ENCODE measurements at places on chromosomes 4 and X.

DNA sequence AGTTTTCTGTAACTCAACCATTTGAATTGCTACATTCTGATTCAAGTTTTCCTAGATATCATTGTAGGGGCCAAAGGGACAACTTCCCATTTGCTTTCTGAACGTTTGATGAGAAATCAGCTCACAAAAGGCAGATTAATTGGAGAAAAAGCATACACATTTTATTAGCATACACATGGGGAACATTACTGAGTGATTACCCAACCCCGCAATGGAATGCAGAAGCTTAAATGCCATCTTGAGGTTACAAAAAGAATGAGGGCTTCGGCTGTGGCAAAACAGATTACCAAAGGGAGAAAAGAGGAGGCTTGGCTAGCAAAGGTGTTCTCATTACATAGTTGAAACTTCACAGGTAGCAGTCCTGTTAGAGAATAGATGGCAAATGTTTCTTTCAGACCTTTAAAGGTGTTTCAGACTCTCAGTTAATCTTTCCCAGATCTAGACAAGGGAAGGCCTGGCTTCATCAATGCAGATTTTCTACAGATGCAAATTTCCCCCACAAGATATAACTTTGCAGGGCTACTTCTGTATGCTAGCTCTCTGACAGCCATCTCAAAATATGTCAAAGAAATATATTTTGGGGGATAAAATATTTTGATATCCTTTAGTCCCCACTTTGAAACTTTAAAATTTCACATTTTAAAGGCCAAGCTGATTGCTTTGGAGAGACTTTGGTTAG, 26.5 kb upstream of the HERC6 start:
- DNase-seq: no peak

GRCh38 chr4:1841201-1841886, 14.6 kb downstream of the LETM1 start:
- no peak for DNase-seq

- no peak for DNase-seq
Measured at GRCh38 chr4:180434131-180434895, 1808.9 kb upstream of the TENM3 start.

DNA sequence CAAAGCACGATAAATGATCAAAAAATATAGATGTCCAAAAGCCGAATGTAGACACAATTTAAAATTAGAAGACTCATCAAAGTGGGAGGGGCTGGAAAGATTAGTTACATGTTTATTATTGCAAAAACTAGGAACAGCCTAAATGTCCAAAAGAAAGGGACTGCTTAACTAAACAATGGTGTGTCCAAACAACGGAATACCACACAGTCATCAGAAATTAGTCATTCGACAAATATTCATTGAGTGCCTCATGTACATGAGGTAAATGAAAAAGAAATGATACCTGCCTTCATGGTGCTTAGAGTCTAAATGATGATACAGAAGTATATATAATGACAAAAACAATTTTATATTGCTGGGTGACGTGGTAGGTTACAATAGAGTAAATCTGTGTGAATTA, 139.7 kb downstream of the MAML3 start:
- no peak for DNase-seq

DNA sequence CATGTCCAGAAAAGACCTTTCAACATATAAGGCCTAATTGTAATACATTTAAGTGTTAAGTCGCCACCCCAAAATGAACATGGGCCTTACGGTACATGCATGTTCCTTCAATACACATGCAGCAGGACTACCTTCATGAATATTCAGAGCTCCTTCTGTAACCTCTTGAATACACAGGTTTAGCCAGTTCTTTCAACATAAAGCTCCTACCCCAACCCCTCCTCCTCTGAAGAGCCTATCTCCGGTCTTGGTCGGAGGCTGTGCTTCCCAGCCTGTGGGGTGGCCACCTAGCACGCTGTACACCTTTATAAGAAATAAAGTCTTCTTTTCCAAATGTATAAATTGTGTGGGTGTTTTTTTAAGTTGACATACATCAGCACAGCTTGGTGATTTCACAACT, 28.3 kb downstream of the NPY5R start:
- no peak for DNase-seq
